BE2C (cell line): ENCODE measurements at places on chromosomes 3 and 15.
A peak's percentile ranks its signal among the peaks of the same experiment; 100 is the strongest.

DNA sequence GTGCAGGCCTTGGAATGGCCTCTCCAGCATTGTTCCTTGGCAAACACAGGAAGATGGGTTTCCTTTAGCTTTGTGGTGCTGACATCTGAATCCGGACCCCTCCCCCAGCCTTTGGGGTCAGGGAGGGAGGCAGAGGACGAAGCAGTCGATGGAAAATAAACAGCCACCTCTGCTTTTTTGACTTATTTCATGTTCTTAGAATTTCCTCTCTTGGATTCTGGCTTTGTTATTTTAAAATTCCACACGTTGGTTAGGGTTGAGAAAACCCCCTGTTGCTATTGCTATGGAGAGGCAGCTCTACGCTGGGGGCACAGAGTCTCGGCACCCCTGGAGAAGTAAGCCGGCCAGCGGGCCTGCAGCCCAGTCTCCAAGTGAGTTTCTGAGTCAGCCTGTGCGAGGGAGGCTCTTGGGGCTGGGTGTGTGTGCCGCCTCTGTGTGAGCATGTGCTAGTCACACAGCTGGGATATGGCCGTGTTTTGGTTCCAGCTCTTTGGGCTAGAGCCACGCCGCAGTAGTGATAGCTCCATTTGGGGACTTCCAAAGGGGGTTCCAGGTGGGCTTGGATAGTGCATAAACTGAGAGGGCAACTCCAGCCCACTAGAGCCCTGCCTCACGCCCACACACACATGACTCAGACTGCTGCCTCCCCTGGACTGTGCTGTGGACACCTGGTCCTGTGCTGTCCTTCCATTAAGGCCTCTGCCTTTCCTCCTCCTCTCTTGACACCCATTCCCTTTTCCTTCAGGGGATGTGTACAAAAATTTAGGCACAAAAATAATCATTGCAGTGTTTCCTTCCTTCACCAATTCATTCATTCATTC is 58.8 kb downstream of the AMOTL2 start:
- no peak for DNase-seq

DNA sequence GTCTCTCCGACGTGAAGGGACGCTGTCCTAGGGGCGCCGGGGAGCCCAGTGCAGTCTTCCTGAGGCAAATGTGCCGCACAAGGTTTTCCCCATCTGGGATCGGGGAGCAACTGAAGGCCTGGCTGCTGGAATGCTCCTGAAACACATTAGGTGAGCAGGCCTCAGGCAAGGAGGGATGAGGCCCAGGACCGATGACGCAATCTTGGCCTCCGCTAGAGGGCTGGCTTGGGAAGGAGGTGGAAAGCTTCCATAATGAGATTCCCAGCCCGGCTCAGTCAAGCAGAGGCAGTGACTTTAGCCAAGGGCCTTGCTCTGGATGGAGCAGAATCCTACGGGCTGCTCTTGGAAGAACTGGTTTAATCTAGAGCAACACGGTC is 50.8 kb downstream of the CPN2 start:
- DNase-seq = peak; percentile 91

- peak; percentile 9 for DNase-seq
These were observed 10.7 kb downstream of the H1-8 start for GRCh38 chr3:129553719-129554118.

GRCh38 chr3:32471246-32471645 is 31.4 kb downstream of the CMTM6 start:
- DNase-seq = no peak

- DNase-seq = no peak
These were observed 57.5 kb upstream of the LMOD3 start for GRCh38 chr3:69179740-69180372.

DNA sequence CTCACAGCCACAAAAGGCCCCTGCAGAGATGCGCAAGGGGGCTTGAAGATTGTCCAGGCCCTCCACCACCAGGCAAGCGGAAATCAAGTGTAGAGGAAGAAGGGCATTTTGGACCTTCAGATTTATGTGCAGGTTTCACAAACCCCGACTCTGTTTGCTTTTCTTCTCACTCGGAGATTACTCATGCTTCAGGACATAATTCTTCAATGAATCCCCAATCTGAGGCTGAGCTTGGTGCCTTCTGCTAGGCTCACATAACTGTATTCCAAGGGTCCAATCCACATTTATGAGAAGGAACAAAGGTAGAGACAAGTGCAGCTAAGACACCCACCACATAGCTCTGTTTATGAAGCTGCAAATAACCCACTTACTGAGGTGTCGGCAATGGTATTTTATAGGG is 50.6 kb upstream of the NMNAT3 start:
- DNase-seq = no peak

DNA sequence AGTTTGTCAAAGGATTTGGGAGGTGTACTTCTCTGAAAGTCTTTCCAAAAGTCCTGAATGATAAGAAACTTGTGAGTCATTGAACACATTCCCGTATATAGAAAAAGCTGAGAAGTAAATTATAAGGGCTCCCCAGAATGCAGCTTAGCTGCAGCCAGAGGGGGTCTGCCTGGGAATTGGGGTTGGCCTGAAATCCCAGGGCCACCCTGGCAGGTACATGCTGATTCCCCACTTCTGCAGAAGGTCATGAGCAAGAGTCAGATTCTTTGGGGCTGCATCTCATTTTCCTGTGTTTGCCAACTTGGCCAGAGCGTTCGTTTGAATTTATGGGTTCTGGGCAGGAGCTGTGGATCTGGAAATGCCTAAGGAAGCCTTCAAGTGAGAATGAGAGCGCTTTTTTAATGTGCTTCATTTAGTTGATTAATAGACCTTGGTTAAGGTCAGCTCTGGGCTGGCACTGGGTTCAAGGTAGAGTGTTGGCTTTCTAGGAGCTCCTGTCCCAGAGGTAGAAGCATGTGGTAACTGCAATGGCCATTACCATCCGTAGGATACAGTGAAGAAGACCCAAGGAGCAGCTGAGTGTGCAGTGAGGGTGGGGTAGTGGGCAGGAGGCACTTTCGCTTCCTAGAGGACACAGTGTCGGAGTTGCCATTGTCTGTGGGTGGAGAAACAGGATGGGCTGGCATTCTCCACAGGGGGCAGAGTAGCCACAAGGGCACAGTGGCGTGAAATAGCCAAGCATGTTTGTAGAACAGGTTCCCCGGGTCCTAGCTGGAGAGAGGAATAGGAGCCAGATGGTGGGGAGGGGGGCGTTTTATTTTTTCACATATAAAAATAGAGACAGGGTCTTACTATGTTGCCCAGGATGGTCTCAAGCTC is 3.2 kb downstream of the SLC6A6 start:
- no peak for DNase-seq

DNA sequence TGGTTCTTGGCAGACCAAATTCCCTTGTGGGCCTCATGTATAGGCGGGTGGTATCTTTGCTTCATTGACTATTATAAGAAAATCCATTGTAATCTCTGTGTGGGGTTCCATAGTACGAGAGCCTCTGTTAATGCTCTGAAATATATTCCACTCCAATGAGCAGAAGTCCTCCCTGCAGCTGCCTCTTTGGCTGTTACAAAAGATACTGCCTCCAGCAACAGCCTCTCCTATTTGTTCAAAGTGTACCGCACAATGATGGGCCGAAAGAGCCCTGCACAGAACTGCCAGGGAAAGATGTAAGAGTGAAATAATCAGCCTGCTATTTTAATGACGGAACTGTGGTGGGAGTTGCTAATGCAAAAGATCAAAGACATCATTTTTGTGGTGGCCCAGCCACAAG is 48.9 kb downstream of the GRK7 start:
- no peak for DNase-seq

DNA sequence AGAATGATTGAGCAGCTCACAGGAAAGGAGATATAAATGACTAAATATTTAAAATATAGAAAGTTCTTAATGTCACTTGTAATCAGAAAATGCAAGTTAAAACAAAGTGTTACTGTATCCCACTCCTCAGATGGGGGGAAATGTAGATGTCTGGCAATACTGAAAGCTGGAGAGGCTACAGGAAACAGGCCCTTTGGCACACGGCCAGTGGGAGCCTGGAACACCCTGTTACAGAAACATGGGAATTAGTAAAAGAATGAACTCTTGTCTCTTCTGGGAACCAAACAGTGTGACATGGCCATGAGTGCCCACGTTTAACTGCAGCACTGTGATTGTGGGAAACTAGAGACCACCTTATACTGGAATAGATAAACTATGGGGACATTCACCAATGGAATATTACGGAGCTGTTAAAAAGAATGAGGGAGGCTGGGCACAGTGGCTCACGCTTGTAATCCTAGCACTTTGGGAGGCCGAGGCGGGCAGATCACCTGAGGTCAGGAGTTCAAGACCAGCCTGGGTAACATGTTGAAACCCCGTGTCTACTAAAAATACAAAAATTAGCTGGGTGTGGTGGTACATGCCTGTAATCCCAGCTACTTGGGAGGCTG is 50.2 kb downstream of the CDCP1 start:
- peak; percentile 44 for DNase-seq

- DNase-seq = no peak
These were observed 85.1 kb downstream of the PDCD6IP start for GRCh38 chr3:33883538-33883950.

- DNase-seq = no peak
These were observed 50.8 kb upstream of the GADL1 start for GRCh38 chr3:30945291-30945690.
